Skeletal muscle cell (primary cell): ENCODE measurements at places on chromosomes 5 and 9.

GRCh38 chr9:95147452-95148207 lies 169.9 kb downstream of the FANCC start:
- no peak for DNase-seq

DNA sequence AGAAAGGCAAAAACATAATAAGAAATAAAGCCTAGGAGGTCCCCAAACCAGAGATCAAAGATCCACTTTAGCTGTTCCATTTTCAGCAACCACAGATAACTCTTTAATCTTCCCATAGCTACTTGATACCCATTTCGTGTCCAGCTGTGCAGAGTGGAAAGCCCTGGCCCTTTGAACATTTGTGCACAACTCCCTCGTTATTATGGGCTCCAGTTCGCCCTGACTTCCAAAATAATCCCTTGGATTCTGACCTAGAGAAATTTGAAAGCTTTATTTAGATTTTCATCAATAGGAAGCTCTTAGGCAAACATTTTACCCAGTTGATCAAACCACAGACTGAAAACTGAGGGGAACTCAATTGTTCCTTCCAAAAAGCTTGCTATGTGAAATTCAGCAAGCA lies 4.8 kb downstream of the MYOT start:
- no peak for DNase-seq

GRCh38 chr5:142971303-142972013 lies 201.3 kb downstream of the ARHGAP26 start:
- DNase-seq: no peak

- no peak for DNase-seq
These were observed 160.4 kb downstream of the MEF2C start for GRCh38 chr5:88722546-88723073.

DNA sequence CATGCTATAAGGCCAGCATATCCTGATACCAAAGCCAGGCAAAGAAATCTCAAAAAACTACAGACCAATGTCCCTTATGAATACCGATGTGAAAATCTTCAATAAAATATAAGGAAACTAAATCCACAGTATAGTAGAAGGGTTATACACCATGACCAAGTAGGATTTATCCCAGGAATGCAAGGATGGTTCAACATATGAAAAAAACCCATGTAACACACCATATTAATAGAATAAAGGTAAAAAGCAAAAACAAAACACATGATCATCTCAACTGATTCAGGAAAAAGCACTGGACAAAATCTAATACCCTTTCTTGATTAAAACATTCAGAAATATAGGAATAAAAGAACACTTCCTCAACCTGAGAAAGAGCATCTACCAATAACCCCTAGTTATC lies 6.1 kb downstream of the FBXL17 start:
- DNase-seq: no peak

- no peak for DNase-seq
These were observed 90.6 kb upstream of the OSMR start for GRCh38 chr5:38755181-38755580.

GRCh38 chr5:110414360-110414759 lies 312.1 kb downstream of the TMEM232 start:
- DNase-seq: peak; percentile 0

DNA sequence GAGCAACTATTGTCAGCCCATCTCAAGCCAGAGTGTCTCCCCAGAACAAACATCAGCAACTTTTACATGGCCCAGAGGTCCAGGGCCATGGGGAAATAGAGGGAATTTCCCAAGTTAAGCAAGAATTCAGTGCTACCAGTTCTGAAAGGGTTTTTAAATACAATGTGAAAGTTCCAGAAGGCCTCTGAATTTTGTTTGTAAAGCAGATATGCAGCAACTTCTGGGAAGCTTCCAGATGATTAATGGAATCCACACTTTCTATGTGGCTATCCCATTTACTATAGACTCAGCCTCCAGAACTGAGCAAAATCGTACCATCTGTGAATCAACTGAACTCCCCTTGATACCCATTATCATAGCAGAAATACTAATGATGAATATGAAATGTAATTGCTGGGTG lies 93.8 kb downstream of the FEM1C start:
- peak; percentile 69 for DNase-seq

- no peak for DNase-seq
These were observed 8.4 kb upstream of the OLFM1 start for GRCh38 chr9:135079018-135079417.

- DNase-seq: no peak
These were observed 202.4 kb upstream of the PRDM9 start for GRCh38 chr5:23305055-23305454.

DNA sequence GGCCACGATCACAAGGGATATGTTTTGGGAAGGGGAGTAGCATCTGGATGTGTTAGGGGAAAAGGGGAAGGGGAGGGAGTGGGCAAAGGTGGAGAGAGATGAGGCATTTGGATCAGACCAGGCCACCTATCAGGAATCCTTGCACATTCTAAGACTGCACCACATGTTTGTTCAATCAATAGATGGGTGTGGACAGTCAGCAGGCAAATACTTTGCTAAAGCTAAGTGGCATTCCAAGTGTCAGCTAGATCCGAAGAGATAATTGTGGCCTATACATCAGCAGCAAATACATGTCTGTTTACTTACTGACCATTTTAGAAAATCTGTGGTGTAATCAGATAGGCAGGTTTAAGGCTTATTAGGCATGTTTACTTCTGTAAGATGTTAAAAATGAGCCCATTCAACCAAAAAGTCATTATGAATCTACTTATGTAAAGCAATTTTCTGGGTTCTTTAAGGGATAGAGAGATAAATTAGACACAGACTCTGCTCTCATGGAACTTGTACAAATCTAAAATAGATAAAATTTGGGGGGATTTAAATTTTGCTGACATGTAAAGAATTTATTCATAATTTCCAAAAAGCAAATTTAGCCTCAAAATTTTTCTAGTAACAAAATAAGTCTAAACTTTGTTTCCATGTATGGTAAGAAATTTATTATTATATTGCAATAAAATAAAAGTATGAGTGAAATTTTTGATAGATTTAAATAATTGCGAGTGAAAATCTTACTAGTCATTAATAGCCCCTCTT lies 107.3 kb downstream of the SNCAIP start:
- DNase-seq: no peak

- no peak for DNase-seq
These were observed 273.9 kb upstream of the IRX2 start for GRCh38 chr5:3025392-3025791.

DNA sequence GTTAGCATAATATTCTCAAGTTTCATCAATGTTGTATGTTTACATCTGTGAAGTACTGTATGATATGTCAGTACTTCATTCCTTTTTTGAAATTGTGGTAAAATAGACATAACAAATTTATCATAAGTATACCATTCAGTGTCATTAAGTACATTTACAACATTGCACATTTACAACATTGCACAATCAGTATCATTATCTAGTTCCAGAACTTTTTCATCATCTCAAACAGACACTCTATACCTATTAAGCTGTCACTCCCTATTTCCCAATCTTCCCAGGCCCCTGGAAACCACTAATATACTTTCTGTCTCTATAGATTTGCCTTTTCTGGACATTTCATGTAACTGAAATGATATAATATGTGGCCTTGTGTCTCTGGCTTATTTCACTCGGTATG lies 75.1 kb upstream of the ATG10 start:
- peak; percentile 11 for DNase-seq

GRCh38 chr5:112208699-112209615 lies 210.1 kb downstream of the EPB41L4A start:
- no peak for DNase-seq

- DNase-seq: no peak
These were observed 2.7 kb upstream of the IRF1 start for GRCh38 chr5:132493241-132493640.

- DNase-seq: no peak
These were observed 9.1 kb downstream of the ZCCHC9 start for GRCh38 chr5:81310402-81311063.

- DNase-seq: no peak
These were observed 55.8 kb downstream of the ANKRD33B start for GRCh38 chr5:10619649-10620048.

DNA sequence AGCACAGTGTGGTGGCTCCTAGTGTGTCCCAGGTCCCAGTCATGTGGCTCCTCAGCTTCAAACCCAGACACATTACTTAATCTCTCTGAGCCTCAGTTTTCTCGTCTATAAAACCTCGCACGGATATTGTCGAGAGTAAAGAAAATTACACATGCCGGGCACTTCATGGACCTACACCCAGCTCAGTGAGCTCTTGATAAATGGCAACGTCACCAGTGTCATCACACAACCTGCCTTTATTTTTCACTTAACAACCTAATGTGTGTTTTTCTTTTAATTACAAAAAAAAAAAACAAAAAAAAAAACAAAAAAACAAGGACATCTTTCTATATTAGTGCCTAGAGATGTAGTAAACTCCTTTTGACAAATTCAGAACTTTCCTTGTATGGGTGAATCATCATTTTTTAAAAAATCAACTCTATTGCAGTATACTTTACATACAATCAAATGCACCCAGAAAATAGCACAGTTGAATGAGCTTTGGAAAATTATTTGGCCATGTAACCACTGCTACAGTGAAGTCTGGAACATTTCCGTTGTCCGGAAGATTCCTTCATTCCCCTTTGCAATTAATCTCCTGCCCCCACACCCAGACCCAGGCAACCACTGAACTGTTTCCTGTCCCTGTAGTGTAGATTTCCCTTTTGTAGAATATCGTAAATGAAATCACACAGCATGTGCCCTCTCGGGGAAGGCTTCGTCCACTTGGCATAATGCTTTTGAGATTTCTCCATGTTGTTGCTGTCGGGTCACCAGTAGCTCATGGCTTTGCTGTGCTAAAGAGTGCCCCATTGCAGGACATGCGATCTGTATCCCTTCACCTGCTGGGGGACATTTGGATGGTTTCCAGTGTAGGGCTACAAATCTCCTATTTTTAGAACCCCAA lies 100.4 kb upstream of the LARP1 start:
- no peak for DNase-seq

GRCh38 chr9:38278457-38278856 lies 114.0 kb upstream of the ALDH1B1 start:
- DNase-seq: no peak

GRCh38 chr5:148471379-148471778 lies 87.6 kb downstream of the FBXO38 start:
- no peak for DNase-seq

DNA sequence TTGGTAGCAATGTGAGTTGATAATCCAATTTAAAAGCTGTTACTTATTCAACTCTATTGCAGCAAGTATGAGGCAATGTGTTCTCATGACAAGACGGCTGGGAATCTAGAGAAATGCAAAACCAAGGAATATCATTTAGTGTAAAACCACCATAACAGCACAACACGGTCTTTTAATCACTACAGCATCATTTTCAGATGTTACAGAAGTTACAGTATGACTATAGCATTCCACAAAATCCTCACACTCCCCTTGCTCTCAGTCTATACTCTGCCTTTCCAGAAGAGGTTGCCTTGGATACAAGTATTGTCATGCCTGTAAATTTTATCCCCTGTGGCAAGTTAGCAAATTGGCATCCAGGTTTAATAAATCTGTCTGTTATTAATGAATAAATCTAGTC lies 28.6 kb upstream of the TAS2R1 start:
- peak; percentile 16 for DNase-seq

DNA sequence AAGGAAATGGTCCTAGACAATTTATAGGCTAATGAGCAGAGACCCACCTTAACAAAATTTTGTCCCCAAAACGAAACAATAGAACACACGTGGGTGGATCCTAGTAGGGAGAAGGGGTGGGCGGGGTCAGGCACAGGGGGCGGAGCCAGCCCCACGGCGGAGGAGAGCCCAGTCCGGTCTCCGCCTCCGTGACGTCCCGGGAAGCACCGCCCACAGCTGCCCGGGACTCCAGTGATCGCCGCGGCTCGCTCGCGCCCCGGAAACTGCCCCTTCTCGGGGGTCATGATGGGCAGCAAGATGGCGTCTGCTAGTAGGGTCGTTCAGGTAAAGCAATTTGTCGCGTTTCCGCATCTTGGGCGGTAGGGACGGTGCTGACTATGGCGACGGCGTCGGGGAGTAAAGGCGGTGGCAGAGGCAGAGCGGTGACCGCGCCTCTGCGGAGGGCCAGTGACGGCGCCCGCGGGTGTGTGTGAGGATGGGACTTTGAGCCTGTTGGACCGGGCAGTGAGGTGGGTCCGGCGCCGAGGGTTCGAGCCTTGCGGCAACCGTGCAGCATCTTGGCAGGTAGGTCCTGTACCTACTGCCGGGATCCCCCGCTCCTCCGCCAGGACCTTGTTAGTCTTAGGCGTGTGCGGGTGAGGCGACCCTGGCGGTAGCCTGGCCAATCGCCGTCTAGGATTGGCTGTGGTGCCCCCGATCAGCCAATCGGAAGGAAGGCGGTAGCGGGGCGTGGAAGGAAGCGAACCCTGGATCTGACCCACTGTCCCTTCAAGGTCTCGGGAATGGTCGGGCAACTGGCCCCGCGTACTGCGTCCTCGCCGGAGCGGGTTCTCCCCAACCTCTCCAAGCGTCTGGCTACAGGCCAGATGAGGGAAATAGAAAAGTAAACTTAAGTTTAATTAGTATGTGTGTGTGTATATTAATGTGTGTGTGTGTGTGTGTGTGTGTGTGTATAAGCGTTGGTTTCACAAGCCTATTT lies 16.8 kb upstream of the CDK7 start:
- DNase-seq: peak; percentile 69

- DNase-seq: peak; percentile 24
These were observed 38.6 kb upstream of the CEMIP2 start for GRCh38 chr9:71806901-71807307.

GRCh38 chr9:130522233-130522808 lies 57.1 kb upstream of the FUBP3 start:
- DNase-seq: no peak

DNA sequence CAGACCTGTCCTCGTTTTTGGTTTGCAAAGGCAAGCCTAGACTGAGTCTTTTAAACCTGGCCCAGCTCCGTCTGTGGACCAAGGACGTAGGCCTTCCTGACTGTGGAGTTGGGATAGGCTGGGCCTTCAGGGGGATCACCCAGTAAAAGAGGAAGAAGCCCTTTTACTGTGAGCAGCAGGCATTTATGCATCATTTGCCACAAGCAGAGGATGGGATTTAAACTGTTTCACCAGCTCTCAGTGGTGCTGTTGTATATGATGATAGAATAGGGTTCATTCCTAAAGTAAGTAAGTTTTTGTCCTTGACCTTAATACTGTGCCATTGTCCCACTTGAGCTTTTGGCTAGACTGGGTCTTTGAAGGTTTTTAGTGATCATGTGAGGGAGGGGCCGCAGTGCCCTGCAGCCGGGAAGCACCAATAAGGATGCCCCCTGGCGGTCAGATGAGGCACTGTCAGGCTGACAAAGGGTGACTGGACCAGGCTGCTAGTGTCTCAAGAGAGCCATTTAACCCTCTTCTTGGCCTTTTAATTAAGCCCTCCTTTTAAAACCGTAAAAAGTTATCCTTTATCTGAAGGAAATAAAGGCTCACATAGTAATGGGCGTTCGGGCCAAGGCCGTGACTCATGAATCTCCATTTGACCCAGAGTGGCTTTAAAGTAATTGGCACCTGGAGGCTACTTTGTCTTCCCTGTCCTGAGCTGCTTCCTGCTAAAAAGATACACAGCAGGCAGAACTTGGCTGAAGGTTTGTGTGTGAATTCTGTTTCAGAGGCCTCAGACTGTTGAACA lies 74.0 kb downstream of the UBAP1 start:
- no peak for DNase-seq

GRCh38 chr9:34363619-34364351 lies 12.9 kb downstream of the MYORG start:
- DNase-seq: peak; percentile 27
